ENCODE measurements at places on chromosomes 4 and X.

DNA sequence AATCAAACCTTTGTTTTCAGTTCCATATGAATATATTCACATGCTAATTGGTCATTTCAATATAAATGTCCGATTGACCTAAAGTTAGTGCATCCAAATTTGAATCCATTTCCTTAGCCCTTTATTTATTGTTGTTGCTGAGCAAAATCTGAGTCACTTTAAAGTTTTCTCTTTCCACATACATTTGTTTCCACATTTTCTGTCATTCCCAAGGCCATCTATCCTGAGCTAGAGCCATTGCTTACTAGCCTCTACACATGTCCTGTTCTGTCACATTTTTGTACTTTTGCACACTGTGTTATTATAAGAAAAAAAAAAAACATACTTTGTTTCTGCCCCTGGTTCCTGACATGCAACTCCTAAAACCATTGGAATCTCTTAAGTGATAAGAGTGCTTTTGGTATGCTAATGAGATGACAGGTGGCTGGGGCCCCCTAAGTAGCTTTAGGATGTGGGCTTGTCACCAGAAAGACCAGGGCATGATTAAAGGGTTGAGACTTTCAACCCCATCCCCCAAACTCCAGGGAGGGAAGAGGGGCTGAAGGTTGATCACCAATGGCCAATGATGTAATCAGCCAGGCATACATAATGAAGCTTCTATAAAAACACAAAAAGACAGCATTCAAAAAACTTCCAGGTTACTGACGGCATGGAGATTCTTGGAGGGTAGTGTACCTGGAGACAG, 353.3 kb upstream of the MAGEB16 start:
- DNase-seq, result no peak

DNA sequence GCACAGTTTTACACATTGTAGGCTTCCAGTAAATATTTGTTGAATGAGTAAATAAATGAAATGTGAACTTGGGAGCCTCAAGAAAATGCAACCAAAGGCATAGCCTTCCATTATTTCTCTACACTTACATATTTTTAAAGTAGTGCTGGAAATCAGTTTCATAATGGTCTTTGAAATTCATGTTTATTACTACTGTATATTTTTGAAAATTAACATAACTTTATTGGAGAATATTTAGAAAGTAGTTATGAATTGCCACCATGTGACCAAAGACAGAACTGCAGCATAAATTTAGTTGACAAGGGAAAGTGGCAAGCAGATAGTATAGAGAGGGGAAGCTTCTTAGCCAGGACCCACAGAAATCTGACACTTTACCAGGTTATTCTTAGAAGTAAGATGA, 6.4 kb downstream of the TCEAL8 start:
- peak; percentile 41 for DNase-seq

GRCh38 chrX:46621572-46621971, 48.0 kb downstream of the CHST7 start:
- DNase-seq, result no peak

DNA sequence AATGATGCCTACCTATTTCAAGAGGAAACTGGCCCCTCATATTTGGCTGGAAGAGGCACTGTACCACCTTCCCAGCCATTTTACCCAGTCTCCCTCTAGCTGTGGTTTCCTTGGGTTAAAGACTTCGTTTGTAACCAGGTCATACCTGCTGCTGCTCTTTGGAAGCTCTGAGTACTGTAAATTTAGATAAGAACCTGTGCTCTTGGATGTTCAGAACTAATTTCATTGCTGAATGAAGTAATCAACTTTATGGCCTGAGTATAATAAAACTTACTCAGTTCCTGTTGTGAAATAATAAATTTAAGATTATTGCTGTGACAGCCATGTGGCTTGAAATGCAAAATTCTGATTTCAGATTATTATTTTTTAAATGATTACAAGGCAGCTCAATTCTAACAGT, 12.2 kb downstream of the MTTP start:
- DNase-seq, result no peak

DNA sequence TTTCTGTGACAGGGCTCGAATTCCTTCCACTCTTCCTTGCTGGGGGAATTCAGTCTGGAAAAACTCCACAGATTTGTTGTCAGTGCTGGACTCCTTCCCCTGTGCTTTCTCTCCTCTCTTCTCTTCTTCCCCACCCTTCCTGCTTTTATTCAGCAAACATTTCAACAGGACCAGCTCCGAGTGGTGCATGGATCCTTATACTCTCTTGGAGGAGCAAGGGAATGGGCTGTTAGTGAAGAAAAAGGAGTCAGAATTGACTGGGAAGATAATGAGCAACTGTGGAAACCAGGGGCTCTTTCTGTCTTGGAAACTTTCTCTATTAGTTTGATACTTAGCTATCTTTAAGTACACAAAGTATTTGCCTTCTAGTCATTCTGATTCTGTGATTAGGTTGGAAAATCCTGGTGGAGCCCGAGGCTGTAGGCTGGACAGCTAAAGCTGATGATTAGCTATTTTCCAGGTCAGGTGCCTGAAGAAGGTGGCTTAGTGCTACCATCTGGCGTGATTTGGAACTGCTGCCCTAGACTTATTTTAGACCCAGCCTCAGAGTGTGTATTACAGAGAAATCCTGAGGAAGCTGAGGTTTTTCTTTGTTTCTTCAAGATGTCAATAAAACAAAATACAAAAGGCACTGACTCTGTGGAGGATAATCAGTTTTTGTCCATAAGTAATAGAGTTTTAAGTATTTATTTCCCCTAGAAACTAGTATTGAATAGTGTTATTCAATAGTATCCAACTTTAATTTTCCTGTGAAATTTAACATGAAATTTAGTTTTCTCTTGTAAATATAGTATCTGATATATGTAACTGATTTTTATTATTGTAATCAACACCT, 38.4 kb downstream of the NAP1L5 start:
- peak; percentile 85 for DNase-seq

GRCh38 chrX:117834076-117834475, 282.5 kb downstream of the KLHL13 start:
- no peak for DNase-seq

- peak; percentile 80 for DNase-seq
Observed at GRCh38 chr4:183443655-183444213, 702 bp upstream of the CDKN2AIP start.

GRCh38 chrX:22345884-22346283, 73.2 kb downstream of the CBLL2 start:
- peak; percentile 17 for DNase-seq

DNA sequence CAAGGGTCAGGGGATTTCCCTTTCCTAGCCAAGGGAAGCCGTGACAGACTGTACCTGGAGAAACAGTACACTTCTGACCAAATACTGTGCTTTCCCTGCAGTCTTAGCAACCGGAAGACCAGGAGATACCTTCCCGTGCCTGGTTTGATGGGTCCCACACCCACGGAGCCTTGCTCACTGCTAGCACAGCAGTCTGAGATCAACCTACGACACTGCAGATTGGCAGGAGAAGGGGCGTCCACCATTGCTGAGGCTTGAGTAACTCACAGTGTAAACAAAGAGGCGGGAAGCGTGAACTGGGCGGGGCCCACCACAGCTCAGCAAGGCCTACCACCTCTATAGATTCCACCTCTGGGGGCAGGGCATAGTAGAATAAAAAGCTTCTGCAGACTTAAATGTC, 48.7 kb upstream of the SRD5A3 start:
- peak; percentile 41 for DNase-seq

DNA sequence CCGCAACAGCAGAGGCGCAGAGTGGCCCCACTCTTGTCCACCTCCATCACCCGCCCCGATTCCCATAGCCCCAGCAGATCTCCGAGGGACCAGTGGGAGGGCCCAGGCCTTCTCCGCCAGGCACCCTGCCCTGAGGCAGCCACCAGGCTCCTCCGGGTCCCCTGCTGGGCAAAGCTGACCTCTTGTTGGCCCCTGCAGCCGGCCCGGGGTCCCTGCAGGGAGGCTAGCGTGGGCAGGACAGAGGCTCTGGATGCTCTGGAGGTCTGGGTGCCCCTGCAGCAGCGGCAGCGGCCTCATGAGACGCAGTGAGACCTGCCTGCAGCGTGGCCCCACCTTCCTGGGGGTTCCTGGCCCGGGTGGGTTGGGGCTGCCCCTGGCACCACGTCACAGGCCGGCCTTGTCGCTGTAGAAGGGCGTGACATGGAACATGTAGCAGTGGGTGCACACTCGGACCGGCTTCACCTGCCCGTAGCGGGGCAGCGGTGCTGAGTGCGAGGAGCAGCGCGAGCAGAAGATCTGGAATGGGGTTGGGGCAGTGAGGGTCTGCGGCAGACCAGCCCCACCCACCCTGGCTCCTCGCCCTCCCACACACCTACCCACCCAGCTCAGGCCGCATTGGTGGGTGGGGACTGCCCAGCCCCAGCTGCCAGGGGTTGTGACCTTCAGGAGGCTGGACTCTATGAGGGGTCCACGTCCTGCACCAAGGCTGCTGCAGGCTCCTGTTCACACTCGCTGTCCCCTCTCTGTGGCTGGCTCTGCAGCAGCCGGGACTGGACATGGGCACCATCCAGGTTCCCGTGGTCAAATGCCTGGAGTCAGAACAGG, 8.6 kb upstream of the MXD4 start:
- no peak for DNase-seq

DNA sequence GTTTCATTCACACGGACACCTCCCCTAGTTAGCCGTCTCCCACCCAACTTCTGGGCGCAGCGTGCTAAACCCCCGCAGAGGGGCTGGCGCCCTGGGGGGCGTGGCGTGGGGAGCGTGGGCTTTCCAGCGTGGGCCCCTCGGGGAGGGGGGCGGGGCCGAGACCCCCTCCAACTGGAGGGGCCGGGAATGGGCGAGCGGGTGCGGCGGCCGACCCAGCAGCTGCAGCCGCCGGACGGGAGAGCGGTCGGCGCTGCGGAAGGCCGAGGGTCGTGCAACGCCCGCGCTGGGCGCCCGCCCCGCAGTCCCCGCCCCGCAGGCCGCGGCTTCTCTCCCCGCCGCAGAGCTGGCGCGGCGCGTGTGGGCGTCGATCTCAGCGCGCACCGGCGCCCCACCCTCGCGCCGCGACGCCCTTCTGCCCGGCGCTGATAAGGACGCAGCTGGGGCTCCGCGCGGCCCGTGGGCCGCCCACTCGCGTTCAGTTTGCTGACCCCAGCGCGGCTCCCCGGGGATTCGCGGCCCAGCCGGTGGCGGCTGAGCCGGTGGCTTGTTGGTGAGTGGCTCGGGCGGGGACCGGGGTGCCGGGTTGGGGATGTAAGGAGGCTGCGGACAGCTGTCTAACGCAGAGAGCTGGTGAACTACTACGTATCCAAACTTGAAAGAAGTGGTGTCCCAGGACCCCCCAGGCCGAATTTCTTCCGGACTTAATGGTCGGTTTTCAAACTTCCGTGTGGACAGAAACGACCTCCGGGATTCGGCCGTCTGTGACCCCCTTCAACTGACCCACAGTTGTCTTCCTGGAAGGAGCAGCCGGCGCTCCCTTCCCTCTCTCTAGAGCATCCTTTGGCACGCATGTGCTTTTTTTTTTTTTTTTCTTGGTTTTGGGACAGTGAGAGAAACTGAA, 1.5 kb downstream of the FHDC1 start:
- peak; percentile 30 for DNase-seq

GRCh38 chr4:69057620-69058409, 38.5 kb upstream of the UGT2B7 start:
- no peak for DNase-seq

GRCh38 chr4:76993787-76994641, 44.5 kb downstream of the SEPTIN11 start:
- no peak for DNase-seq

DNA sequence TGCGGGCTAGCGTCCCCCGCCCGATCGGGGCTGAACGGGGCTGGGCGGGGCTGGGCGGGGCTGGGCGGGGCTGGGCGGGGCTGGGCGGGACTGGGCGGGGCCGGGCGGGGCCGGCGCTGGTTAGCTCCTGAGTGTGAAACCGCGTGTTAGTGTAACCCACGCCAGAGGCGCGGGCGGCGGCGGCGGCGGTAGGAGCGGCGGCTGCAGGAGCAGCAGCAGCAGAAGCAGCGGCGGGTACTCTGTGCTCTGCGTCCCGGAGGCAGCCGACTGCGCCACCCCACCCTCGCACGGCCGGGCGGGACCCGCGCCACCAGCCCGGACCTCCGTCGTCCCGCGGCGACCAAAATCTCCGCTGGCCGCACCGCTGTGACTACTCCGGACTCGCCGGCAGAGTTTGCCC, 128.1 kb downstream of the LAS1L start:
- DNase-seq, result no peak

DNA sequence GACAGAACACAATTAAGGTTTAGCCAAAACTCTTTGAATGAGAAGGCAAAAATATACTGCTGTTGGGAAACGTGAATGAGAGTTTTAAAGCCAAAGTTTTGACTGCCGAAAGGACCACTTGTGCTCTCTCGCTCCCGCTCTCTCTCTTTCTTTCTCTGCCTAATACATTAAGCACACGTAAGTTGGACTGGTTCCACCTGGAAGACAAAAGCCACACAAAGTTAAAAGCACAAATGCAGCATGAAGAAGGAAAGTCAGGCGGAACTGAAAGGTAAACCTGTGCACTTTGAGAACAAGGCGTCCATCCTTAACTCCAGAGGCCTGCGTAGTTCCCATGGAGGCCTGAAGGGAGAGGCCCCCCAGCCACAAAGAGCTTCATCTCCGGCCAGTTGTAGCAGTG, 1.9 kb downstream of the DCAF12L2 start:
- no peak for DNase-seq

DNA sequence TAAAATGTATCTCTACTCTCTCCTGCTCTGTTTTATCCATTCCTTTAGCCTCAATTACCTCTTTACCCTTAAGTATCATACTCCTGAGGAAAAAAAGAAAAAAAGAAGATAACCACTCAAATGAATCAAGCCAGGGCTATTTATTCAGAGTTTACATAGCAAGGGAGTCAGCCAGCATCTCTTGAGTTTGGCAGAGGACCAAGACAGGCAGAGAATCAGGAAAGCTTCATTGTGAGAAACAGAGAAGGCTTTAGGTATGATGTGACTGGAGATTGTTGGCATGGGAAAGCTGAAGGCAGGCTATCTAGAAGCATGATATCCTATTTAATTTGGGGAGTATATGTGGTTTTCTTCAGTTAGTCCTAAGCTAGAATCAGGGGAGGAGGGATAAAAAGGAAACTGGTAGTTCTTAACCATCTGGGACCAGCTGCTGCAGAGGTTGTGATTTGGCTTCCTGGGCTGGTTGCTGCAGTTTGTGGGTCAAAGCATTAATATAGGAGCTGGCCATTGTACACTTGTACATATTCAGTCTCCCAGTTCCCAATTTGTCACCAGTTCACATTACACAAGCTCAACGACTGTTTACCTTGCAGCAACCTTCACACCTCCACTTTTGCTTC, 11.2 kb downstream of the APELA start:
- no peak for DNase-seq

- DNase-seq, result no peak
Observed at GRCh38 chr4:76527666-76528065, 92.6 kb downstream of the SHROOM3 start.

GRCh38 chrX:25599061-25599460, 539.1 kb upstream of the MAGEB18 start:
- DNase-seq, result peak; percentile 16

Data from cardiac fibroblast (primary cell).